A549 treated with GW870086 at 1 μM for 4 hours (cell line): ENCODE measurements at places on chromosomes 5 and 9. TPM values are rescaled to one million over a fixed set of nuclear protein-coding genes. Genes with fewer than 3 reads are reported as not detected.

Gene C9orf85
- 11.7 to 15.7 TPM (median 15.0 TPM) in 5 replicates for total RNA-seq

Gene PCDHA9
- total RNA-seq, result 0.02 to 0.07 TPM in 2 of 5 replicates, not detected in the others

Gene SH3GL2
- 0.06 to 0.23 TPM (median 0.08 TPM) in 3 of 5 replicates, not detected in the others for total RNA-seq

Gene IL12B
- 0.06 to 0.08 TPM (median 0.07 TPM) in 3 of 5 replicates, not detected in the others for total RNA-seq

Gene ST6GALNAC4
- 13.8 to 20.6 TPM (median 18.1 TPM) in 5 replicates for total RNA-seq

Gene HAPLN1
- not detected in 5 replicates for total RNA-seq

Gene SHOC1
- total RNA-seq, result 0.05 TPM in 1 of 5 replicates, not detected in the others

Gene HK3
- 0.05 to 0.13 TPM in 2 of 5 replicates, not detected in the others for total RNA-seq

Gene PIP5K1B
- total RNA-seq, result not detected in 5 replicates

Gene RLN2
- 0.17 to 0.39 TPM (median 0.39 TPM) in 3 of 5 replicates, not detected in the others for total RNA-seq

Gene C5orf52
- not detected in 5 replicates for total RNA-seq

Gene CCL27
- 0.19 TPM in 1 of 5 replicates, not detected in the others for total RNA-seq

Gene GRIA1
- not detected in 5 replicates for total RNA-seq

Gene JADE2
- total RNA-seq, result 26.4 to 34.3 TPM (median 33.7 TPM) in 5 replicates

Gene MAP3K1
- total RNA-seq, result 1.1 to 1.9 TPM (median 1.5 TPM) in 5 replicates
